ENCODE measurements at places on chromosomes 7 and 10.

DNA sequence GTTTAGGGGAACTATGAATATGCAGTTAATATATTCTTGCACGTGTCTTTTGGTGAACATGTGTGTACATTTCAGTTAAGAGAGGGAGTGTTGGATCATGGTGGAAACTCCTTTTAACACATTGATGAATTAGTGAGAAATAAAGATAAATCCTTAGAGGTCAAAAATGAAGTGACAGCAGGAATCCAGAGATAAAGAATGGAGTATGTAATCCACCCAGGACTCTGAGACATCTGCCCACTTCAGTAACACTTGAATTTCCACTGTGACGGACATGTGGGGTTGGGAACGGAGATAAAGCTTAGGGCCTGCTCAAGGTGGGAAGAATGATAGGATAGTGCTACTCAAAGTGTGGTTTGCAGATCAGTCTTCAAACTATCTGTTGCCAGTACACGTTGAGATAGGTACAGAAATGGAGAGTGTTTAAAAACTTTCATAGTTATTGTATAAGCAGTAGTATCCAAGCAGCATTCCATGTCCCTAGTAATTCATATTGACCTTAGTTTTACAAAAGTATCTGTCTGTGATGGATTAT, 6.6 kb upstream of the RELN start:
- no peak for DNase-seq

DNA sequence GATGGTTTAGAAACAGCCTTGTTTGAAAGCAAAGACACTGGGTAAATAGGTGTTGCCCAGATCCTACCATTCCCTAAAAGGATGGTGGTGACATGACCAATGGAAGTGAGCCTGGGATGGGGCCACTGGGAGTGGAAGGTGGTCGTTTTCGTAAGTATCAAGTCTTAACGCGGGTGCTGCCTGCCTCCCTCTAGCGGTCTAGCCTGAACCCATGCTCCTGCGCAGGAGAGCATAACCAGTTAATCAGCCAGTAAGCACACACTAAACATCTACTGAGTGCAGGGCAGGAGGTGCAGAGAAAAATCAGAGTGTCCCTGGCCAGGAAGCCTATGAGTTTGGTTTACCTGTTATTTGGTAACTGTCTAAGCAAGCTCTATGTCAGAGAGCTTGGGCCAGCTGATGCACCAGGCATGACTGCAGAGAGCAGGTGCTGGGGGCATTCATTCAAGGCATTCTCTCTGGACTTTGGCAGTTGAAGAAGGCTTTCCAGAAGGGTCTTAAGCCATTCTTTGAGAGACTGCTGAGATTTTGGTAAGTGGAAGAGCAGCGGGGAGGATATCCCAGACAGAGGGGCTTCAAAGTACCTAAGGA, 930 bp downstream of the GARIN1A start:
- DNase-seq, result peak; percentile 6

GRCh38 chr10:8060010-8060703, 5.7 kb downstream of the GATA3 start:
- no peak for DNase-seq

GRCh38 chr10:102802920-102803534, 34.2 kb downstream of the CYP17A1 start:
- DNase-seq, result no peak

GRCh38 chr7:43077732-43078391, 34.6 kb upstream of the HECW1 start:
- no peak for DNase-seq

GRCh38 chr7:4807598-4808016, 32.2 kb downstream of the AP5Z1 start:
- DNase-seq, result no peak

GRCh38 chr7:75776295-75776971, 4.4 kb upstream of the CCL26 start:
- DNase-seq, result no peak

DNA sequence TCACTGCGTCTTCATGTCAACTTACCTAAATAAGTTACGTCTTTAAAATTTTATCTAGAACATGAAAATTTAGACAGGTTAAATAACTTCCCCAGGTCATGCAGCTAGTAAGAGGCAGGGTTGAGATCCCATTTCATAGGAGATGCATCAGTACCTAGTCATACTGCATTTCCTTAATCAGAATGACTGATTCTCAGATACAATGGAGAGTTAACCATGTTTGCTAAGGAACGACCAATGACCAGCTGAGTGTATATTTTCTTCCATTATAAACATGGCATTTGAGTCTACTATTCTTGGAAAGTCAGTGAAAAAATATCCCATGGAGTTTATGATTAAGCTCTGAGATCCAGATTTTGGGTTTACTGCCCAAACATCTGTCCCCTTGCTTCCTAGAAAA, 39.6 kb downstream of the ENTPD1 start:
- DNase-seq, result no peak

DNA sequence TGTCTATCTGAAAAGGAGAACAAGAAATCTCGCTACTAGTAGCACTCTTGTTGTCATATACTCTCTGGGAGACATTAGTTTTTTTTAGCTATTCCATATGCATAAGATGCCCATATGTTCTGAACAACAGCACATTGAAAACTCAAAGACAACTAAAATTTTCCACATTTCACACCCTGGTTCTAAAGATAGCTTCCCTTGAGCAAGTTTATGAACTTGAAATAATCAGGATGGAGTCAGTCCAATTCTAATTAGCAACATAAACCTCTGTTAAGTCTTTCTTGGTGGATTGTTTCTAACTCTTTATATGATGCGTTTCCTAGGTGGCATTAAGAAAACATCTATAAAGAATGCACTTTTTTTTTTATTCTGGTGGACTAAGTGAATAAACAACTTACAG, 1095.3 kb downstream of the GRM8 start:
- DNase-seq, result no peak

DNA sequence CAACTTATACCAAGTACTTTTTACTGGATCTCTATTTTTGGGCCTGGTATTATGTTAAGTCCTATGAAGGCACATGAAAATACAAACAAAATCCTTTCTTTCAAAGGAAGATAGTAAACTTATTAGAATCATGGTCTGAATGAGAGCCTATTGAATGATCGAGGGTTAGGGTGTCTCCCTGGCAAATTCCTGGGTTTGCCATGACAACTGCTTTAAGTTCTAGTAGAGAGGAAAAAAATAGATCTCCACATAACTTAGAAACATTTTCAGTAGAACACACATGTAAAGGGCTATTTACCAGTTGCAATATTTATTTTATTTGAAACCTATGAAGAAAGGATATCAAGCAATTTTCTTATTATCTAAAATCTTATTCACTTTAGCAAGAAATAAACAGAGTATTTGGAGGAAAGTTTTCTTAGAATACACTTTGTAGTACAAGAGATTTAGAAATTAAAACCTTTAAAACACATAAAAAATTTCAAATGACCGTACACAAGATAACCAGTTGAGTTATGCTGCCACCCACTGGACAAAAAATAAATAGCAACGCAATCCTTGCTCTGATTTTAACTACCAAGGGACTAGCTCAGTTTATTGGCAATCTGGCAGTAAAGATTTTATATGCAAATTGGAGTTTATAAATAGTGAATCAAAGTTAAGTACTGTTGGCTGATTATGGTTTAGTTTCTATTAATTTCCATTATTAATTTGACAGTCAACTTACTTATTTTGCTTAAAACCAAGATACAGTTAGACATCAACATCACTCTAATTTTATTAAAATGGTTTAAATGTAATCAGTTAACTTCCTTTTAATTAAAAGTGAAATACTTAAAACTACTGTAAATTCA, 33.9 kb downstream of the CACUL1 start:
- peak; percentile 51 for DNase-seq

All from right lung (tissue), 10 donors.